Activated naive CD4-positive, alpha-beta T cell treated with anti-CD3 and anti-CD28 coated beads, Interleukin-2, amount 50 U/mL, for 72 hours (primary cell): ENCODE measurements at places on chromosomes 5 and 9. TPM values are rescaled to one million over a fixed set of nuclear protein-coding genes. Genes with fewer than 3 reads are reported as not detected.

The ABLIM3 gene
- 0.14 TPM for total RNA-seq

The FAM78A gene
- 45.7 TPM for total RNA-seq

The TAF1L gene
- not detected for total RNA-seq

The IL4 gene
- total RNA-seq = not detected

The IGFBPL1 gene
- total RNA-seq = not detected

The LURAP1L gene
- not detected for total RNA-seq

The PCDHA9 gene
- total RNA-seq = not detected

The MLANA gene
- total RNA-seq = not detected

The NUDT2 gene
- 42.9 TPM for total RNA-seq

The CDH10 gene
- total RNA-seq = not detected

The SURF4 gene
- total RNA-seq = 272 TPM

The SPATA31C1 gene
- not detected for total RNA-seq

The TMEM252 gene
- total RNA-seq = not detected

The NEUROG1 gene
- not detected for total RNA-seq

The TMEM171 gene
- not detected for total RNA-seq

- DNase-seq = no peak
These were observed 138.3 kb downstream of the BASP1 start for GRCh38 chr5:17355586-17356346.

DNA sequence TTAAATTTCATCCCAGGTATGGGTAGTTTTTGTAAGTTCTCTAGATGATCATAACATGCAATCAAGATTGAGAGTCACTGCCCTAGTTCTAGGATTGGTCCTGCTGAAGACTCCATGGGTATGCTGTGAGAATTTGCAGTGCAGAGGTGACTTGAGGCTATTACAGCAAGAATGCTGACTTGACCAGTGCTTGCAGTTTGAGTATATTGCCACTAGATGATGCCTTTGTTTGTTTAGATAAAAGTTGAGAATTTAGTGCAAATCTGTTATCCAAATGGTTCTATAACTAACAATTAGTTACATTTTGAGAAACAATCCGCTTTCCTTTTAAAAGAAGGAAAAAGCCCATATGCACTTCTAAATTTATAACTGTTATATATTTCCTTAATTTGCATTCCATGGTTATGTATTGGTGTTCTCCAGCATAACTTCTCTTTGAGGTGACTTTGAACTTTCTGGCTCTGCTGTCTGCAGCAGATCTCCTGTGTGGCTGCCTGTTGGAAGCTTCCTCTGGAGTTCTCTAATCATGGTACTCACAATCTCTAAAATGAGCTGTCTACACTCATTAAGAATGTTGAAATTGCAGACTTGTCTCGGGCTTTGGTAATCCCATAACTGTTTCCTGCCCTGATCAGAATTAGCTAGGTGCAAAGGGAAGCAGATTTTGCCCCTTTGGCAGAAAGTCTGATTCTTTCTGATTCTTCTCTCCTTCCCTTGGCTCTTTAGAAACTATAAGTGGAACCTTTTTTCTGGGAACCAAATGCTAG, 24.9 kb downstream of the MELK start:
- no peak for DNase-seq

- DNase-seq = no peak
These were observed 141.3 kb upstream of the ALDH1B1 start for GRCh38 chr9:38251036-38251860.

DNA sequence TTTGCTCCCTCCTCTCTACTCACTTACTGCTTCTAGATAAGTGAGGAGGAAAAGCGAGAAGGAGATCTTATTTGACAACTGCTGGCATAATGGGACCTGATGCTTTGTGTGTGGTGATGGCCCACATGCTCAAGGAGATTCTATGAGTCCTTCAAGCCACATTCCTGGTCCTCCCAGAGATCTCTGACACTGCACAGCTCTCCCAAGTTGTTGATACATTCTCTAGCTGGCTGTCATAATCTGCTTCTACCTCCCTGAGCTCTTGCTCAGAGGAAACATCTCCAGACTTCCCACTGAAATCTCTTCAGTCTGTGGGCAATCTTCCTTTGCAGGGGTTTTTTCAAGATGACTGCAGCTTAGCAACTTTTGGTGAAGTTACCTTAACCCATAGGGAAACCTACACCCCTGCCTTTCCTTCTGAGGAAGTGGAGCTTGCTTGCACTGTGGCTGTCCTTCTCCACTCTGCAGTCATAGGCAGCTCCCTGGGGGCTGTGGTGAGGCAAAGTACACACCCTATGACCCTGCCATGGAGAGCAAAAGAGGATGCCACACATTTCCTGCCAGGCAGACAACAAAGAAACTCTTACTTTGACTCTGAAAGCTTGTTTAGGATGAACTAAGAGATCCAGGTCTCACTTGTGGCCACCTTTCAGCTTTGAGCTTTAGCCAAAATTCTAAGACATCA, 163.8 kb downstream of the TMEM38B start:
- DNase-seq = no peak

GRCh38 chr9:132583584-132584304, 1.3 kb downstream of the BARHL1 start:
- DNase-seq = no peak

DNA sequence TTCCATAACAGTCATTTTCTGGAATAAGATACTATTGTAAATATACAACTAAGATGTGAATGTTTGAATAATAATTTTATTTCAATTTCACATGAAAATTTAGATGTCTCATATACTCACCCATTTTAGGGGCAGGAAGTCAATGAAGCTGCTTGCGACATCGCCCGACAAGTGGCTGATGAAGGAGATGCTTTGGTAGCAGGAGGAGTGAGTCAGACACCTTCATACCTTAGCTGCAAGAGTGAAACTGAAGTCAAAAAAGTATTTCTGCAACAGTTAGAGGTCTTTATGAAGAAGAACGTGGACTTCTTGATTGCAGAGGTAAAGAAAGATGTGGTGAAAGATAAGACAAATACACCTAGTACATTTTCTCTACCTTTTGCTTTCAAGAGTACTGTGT, 8.6 kb downstream of the BHMT start:
- DNase-seq = no peak

DNA sequence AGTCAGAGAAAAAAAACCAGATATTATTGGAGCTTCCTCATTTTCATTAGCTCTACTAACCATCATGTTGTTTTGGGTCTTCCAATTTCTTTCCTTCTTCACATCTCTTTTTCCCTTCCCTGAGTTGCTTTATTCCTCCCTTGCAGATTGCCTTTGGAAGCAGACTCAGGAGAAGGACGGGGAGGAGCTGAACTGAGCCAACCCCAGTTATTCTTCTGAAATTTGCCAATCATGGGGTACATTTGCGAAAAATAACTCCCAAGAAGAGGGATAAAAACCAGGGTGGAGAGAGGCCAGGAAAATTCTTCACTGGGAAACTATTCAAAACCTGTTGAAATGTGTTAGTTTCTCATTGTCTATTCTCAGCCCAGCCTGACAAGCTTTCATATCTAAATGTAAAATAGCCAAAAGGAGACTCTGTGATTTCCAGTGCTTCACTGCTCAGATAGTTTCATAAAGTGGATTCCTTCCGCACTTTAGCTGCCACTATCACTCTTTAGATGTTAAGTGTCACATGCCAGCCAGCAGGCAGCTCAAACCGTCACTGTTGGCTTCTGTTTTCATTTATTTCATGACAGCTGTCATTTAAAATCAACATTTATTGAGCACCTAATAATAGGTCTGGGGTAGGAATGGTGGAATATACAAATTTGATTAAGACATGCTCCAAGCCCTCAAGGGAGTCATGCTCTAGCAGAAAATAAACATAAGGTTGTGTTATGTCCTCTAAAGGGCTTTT, 204.5 kb downstream of the SREK1 start:
- DNase-seq = no peak

DNA sequence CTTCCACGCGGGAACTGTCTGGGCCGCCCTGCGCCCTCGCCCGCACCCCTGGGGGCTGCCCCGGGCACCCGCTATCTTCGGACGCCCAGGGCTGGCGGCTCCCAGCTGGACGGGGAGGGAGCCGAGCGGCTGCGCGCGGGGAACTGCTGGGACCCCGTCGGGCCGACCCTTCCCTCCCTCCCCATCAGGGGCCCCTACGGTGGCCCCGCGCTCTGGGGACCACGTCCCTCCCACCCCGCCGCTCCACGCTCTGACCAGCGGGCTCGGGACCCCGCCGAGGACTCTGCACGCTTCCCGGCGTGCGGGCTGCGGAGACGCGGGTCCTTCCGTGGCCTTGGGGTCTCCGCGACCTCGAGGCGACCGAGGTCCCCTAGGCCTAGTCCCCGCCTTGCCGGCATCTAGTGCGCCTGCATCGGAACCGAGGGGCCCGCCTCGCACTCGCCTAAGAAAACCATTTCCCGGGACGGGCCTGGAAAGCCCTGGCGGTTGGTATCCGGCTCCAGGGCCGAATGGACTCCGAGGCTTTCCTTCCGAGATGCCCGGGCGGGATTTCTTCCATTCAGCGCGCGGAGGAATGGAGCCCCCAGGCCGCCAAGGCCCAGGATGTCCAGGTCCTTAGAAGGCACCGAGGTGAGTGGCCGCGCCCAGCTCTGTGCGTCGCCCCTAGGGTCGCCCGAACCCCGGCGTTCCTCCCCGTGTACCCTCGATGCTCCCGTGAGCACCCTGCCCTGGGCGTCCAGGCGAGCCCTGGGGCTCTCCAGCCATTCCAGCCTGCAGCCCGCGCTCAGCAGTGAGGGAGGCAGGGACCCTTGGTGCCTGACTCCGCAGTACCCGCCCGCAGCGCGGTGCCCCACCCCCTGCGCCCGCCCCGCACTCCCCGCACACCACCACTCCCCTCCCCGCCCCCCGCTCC, 705 bp upstream of the SLC6A3 start:
- DNase-seq = no peak

- DNase-seq = no peak
These were observed 160.7 kb downstream of the TMEM38B start for GRCh38 chr9:105854783-105855724.

DNA sequence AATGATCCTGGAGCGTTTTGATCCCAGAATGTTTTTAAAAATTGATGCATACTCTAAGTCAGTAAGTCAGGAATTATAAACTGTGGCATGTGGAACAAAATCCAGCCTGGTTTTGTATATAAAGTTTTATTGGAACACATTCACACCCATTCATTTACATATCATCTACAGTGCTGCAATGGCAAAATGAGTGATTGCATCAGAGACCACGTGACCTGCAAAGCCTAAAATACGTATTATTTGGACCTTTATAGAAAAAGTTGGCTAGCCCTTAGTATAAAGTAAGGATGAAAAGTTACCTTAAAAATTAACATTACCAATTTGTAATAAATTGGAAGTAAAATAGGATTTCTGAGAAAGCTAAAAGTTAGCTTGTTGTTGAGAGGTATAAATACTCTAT, 95.0 kb downstream of the PCSK5 start:
- no peak for DNase-seq

GRCh38 chr9:87382900-87383299, 114.8 kb upstream of the DAPK1 start:
- DNase-seq = no peak

- DNase-seq = no peak
These were observed 92.3 kb downstream of the RAPGEF6 start for GRCh38 chr5:131542723-131543122.

DNA sequence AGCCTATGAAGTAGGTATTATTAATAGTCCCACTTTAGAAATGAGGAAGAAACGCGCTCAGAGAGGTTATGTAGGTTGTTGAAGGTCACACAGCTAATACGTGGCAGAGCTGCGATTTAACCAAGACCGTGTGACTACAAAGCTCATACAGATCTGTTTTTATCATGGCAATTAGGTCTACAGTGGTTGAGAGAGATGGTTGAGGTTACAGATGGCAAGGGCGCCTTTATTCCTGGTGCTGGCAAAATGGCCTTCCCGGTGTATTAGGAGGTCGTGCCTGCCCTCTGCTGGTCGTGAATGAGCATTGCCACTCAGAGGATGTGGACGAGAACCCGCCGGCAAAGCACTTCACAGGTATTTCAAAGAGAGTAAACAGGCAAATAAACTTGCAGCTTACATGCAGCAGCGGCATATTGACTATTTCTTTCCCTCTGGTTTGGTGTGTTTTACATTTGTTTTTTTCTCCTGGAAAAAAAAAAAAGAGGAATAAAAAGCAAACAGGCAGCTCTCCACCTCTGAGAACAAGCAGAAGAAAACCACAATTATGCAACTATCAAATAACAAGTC, 65.3 kb upstream of the EGFLAM start:
- no peak for DNase-seq

GRCh38 chr5:3226196-3226920, 369.3 kb upstream of the IRX1 start:
- DNase-seq = no peak

GRCh38 chr9:121274851-121275250, 6.9 kb downstream of the GSN start:
- DNase-seq = no peak

DNA sequence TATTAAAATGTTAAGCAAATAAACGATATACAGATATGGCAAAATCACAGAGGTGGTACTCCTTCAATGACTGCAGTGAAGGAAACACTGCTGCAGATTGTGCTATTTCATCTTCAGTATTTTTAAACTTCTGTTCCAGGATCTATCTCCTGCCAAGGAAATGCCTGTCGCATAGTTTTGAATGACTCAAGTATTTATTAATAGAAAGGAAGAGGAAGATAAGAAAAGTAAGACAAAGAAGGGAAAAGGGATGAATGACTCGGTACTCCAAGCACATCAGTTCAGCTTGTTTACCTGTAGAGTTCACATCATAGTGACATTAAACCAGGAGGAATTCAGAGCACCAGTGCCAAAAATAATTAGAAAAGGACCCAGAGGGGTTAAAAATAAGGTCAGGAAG, 5.1 kb upstream of the GPX8 start:
- no peak for DNase-seq

DNA sequence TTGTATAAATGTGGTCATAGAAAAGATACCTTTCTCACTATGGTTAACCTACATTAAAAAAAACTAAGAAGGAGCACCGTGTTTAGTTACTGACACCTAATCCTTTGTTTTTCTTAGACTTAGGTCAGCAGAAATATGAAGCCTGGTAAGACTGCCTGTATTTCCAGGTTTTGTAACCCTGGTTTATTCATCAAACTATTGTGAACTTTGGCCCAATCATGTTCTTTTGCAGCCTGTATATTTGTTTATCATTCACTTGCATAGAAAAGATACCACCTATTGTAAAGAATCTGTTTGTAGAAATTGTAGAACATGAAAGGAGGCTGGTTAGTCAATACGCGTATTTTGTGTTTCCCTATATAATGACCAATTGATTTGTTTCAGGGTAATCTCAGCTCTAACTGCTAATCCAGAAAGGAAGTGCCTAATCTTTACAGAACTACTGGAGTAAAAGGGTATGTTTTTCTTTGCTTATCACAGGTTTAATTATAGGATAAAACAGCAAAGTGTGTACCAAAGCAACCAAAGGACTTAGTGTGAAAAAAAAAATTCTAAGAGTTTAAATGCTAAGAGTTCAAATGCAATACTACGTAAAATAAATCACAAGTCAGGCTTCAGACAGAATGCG, 103.6 kb downstream of the LURAP1L start:
- DNase-seq = no peak

- DNase-seq = no peak
These were observed 30.3 kb downstream of the FAM240B start for GRCh38 chr9:38689678-38690077.

- no peak for DNase-seq
These were observed 651.6 kb upstream of the RORB start for GRCh38 chr9:73845539-73845938.
